NCI-H187 (cell line): ENCODE measurements at places on chromosomes 1 and 21.

GRCh38 chr1:69319287-69319686 is 248.4 kb upstream of the LRRC7 start:
- no peak for DNase-seq

DNA sequence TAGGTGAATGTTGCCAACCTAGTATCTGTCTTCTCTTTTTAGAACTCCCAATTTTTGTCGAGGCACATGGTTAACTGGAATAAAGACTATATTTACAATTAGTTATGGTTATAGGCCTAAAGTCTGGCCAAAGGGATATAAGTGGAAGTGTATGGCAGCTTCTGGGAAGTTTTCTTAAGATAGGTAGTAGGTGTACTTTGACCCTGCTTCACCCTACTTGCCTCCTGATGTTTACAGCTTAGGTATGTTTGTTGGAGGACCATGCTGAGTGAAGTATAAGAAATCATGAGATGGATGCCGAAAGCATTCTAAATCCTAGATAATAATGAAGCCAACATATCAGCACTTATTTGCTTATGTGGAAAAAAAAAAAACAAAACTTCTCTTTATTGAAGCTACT is 272.1 kb downstream of the S1PR1 start:
- DNase-seq: no peak

- no peak for DNase-seq
Observed at GRCh38 chr1:18651713-18652112, 21.1 kb downstream of the PAX7 start.

- DNase-seq: no peak
Observed at GRCh38 chr1:161721738-161722343, 497 bp downstream of the FCRLB start.

- DNase-seq: no peak
Observed at GRCh38 chr1:35660581-35661473, 19.5 kb upstream of the PSMB2 start.

GRCh38 chr1:46474570-46474969 is 15.1 kb upstream of the DMBX1 start:
- DNase-seq: no peak

GRCh38 chr1:65440915-65441314 is 20.4 kb downstream of the LEPR start:
- no peak for DNase-seq
